ENCODE measurements at places on chromosomes 16 and 17.

GRCh38 chr17:14622615-14623101 is 321.8 kb downstream of the HS3ST3B1 start:
- DNase-seq, result no peak

DNA sequence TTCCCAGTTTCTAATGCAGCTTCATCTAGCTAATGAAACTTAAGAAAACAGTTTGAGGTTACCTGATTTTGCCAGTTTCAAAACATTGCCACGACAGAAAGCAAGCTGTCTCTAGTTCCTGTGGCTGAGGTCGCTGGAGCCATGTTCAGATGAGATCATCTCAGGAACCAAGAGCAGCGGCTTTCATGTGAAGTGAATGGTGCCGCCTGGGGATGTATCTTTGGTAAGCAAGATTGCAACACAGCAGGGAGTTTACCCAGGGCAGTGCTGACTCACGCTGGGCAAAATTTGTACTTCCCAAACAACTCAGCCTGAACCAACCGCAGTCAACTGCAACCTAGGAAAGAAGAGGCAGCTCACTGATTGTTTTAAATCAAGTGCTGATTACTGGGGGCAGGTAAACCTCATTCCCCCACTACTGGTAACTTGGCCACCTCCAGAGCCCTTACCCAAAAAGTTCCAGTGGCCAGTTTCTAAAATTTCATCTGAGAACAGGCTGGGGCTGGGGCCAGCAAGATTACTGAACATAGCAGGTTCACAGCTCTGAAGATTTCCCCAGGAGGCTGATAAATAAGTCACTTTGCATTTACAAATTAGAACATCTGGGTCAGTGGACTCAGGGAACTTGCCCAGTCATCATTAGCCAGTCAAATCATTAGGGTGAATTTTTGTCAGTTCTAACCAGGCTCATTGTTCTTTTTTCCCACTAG is at the start of gene RFFL:
RFFL (minus strand) TSS at position 194 of the 710 bp plus-strand sequence. CDS start 37,154 bp downstream, outside the sequence.
- peak; percentile 77 for DNase-seq

- DNase-seq, result no peak
Observed at GRCh38 chr16:72468582-72468981, 296.6 kb upstream of the PMFBP1 start.

- no peak for DNase-seq
Observed at GRCh38 chr17:80815151-80815681, 176.4 kb upstream of the CHMP6 start.

DNA sequence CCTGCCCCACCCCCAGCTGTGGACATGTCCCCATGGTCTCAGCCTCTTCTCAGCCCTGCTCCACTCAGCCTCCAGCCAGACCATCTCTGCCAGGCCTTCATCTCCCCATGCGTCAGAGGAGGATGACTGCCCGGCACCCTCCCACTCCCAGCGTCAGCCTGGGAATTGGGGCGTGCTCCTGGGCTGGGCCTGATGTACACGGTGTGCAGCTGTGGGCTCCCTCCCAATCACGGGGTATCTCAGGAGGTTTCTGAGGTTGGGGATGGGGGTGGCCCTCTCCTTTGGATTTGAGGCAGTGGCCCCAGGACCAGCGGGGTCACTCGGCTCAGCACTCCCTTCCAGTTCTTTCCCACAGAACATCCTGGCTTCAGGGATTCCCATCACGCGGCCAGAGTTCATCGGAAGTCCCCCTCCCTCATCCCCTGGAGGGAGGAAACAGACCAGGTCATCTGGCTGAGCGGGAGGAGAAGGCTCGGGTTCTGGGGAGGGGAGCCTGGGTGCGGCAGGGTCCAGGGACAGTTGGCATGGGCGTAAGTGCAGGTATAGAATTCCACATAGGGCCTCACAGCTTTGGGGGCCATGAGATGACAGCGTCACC is 36.9 kb downstream of the SOCS3 start:
- DNase-seq, result no peak

GRCh38 chr17:48244814-48245213 is 137.2 kb downstream of the SNX11 start:
- no peak for DNase-seq

DNA sequence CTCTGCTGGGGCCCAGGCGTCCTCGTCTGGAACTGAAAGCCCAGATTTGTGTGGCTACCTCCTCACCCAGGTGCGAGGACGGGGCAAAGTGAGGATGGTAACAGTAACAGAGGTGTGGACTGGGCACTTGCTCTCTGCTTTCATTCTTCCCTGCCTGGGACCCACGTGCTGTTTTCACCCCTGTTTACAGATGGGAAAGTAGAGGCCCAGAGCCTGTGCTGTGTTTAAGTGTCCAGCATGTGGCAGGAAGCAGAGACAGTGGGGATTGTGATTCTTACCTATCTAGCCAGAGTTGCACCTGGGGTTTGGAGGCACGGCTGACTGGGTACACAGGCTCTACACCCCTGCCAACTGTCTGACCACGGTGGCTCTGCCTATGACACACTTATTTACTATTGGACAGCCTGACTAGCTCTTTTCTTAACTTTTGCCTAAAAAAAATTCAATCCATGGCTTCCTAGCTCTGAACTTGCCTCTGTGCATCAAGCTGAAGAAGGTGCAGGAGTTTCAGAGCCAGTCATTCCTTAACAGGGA is 155.4 kb downstream of the CLEC16A start:
- DNase-seq, result no peak

- DNase-seq, result no peak
Observed at GRCh38 chr17:36689089-36689667, 87.8 kb downstream of the MRM1 start.

GRCh38 chr16:70483426-70483825 is 29.0 kb downstream of the FCSK start:
- no peak for DNase-seq

- DNase-seq, result no peak
Observed at GRCh38 chr17:39166437-39167335, 725 bp upstream of the ARL5C start.

DNA sequence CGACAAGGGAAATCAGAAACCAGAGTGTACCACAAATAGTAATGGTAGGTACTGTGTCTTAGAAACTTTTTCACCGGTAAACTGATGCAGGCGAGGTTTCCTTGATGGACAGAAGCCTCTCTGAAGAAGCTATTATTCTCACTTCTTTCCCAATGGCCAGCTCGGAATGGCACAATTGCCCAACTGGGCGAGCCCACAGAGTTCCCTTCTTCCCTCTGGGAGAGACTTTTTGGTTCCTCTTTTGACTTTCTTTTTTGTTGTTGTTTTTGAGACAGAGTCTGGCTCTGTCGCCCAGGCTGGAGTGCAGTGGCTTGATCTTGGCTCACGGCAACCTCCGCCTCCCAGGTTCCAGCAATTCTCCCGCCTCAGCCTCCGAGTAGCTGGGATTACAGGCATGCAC is 16.9 kb downstream of the SLC43A2 start:
- no peak for DNase-seq
